ENCODE measurements at places on chromosomes 1 and 21.

DNA sequence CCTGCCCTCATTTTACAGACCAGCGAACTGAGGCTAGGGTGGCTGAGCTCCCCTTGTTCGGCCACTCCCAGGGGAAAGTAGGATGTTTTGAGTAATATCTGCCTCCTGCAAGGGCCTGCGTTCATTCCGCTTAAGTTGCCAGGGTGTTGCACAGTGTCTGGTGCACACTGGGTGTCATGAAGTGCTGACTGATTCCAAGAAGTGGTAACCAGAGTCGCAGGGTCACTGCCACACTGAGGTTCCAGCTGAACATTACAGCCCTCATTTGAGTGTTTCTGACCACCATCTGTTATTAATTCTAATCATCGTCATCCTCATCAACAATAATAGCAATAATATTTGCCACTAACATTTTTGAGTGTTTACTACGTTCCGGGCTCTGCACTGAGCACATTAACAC lies 250.6 kb downstream of the KAZN start:
- no peak for DNase-seq

- no peak for DNase-seq
Measured at GRCh38 chr1:208644401-208645160, 400.4 kb upstream of the PLXNA2 start.

GRCh38 chr1:3497521-3497920 lies 43.1 kb downstream of the ARHGEF16 start:
- no peak for DNase-seq

- no peak for DNase-seq
Measured at GRCh38 chr1:117389284-117389683, 22.0 kb downstream of the MAN1A2 start.

DNA sequence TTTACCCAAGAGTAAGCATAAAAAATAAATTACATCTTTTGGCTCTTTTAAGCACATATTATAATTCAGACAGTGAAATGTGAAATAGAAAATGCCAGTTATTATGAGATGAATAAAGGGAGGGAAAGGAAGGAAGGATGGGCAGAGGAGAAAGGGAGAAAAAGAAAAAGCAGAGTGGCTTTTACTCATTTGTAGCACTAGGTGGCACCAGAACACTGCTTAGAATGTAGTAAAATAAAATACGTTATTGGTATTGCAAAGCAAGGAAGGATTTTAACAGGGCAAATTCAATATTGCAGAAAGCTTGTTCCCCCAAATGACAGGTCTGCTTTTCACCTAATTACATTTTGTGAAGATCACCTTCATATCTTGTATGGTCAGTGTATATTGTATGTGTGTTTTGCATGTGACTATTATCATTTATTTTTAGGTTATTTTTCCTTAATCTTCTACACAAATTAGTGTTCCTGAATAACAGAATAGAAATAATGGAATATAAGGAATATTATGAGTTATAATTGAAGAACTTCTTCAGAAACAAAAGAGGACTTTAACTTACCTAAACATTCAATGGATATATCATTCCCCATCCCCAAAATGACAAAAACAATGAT lies 9.1 kb upstream of the PCNX2 start:
- peak; percentile 48 for DNase-seq

DNA sequence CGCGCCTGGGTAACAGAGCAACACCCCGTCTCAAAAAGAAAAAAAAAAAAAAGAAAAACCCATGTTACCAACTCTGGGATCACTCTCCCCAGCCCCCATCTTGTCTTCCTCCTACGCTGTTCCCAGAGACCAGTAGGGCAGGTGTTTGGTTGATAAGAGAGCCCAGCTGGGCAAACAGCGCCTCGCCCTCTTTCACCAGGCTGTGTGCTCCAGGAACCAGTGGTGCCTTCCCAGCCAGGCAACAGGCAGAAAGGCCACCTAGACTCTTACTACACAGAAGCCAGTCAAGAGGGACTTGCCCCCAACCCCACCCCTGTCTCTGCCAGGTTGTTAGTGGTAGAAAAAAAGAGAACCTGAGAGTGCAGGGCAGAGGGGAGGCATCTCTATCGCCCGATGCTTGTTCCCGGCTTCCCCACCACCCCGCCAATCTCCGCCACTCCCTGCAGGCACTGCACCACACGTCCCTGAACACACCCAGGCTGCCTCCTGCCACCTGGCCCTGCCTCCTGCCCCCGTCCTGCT lies 14.0 kb upstream of the CTRC start:
- no peak for DNase-seq

GRCh38 chr1:67861856-67862516 lies 28.7 kb upstream of the GNG12 start:
- peak; percentile 16 for DNase-seq

- no peak for DNase-seq
Measured at GRCh38 chr1:89563957-89564604, 39.5 kb downstream of the LRRC8B start.

GRCh38 chr1:25774921-25775771 lies 24.8 kb upstream of the SELENON start:
- DNase-seq = no peak

GRCh38 chr21:32184485-32184884 lies 94.4 kb downstream of the MIS18A start:
- DNase-seq = no peak

- DNase-seq = peak; percentile 9
Measured at GRCh38 chr1:88773540-88774150, 89.6 kb downstream of the PKN2 start.

DNA sequence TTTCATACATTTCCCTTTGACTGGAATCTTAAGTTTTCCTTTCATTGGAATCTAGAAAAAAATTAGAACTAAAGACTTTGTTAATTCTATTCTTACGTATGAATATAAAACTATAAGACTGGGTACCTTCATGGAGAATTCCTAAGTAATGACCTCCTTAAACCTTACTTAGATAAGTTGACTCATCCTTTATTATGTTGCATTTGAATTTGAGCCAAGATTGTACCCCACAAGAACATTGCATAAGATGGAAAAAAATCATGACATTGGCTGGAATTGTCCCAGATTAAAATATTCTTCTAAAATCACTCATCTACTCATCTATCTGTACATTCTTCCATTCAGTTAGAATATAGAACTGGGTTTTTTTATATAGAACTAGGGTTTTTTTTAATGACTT lies 137.4 kb downstream of the C1orf21 start:
- no peak for DNase-seq

- DNase-seq = no peak
Measured at GRCh38 chr21:42584296-42584641, 69.2 kb upstream of the PDE9A start.

GRCh38 chr1:16430606-16431005 lies 6.6 kb downstream of the SPATA21 start:
- no peak for DNase-seq

- DNase-seq = no peak
Measured at GRCh38 chr1:160293020-160293968, 8.4 kb upstream of the PEX19 start.

DNA sequence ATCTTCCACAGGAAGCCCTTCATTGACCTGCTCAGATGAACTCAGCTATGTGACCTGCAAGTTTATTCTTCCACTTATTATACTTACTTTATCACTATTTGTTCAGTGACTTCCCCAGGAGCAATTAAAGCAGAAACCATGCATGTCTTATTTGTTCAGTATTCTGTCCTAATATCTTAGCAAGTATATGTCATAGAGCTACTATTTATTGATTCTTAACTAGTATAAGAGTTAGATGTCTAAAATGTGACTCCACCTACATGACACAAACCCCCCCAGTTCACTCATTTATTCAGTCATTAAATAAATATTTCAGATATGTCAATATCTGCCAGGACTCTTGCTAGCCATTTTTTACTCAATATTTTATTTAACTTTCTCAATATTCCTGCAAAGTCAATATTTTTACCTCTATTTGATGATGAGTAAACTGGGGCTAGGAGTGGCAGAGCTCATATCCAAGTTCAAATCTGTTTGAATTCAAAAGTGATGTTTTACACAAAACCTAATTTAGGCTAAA lies 469.0 kb upstream of the USP24 start:
- DNase-seq = no peak

DNA sequence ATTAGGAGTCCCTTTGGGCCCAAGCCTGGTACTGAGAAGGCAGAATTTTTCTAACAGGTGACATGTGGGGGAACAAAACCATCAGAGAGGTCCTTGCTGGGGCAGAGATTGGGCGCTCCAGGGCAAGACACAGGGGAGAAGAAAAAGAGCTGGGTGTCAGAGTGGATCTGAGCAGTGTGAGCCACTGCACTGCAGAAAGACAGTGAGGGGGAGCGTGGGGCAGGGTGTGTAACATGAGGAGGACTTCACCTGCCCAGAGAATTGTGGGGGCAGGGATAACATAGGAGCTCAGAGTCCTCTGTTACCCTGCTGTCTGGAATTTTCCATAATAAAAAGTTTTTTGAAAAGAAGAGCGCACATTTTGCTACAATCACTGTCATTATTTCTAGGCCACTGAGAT lies 25.5 kb upstream of the CSF3R start:
- DNase-seq = no peak

GRCh38 chr1:197198911-197199310 lies 52.4 kb upstream of the ASPM start:
- no peak for DNase-seq

- DNase-seq = no peak
Measured at GRCh38 chr1:237975903-237976302, 85.2 kb upstream of the ZP4 start.

DNA sequence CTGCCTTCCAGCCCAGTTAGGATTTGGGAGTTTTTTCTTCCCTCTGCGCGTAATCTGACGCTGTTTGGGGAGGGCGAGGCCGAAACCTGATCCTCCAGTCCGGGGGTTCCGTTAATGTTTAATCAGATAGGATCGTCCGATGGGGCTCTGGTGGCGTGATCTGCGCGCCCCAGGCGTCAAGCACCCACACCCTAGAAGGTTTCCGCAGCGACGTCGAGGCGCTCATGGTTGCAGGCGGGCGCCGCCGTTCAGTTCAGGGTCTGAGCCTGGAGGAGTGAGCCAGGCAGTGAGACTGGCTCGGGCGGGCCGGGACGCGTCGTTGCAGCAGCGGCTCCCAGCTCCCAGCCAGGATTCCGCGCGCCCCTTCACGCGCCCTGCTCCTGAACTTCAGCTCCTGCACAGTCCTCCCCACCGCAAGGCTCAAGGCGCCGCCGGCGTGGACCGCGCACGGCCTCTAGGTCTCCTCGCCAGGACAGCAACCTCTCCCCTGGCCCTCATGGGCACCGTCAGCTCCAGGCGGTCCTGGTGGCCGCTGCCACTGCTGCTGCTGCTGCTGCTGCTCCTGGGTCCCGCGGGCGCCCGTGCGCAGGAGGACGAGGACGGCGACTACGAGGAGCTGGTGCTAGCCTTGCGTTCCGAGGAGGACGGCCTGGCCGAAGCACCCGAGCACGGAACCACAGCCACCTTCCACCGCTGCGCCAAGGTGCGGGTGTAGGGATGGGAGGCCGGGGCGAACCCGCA lies at the start of gene PCSK9:
Gene PCSK9 (plus strand): TSS at position 207 of the 741 bp plus-strand sequence. CDS start 290 bp downstream, at position 497.
- no peak for DNase-seq

DNA sequence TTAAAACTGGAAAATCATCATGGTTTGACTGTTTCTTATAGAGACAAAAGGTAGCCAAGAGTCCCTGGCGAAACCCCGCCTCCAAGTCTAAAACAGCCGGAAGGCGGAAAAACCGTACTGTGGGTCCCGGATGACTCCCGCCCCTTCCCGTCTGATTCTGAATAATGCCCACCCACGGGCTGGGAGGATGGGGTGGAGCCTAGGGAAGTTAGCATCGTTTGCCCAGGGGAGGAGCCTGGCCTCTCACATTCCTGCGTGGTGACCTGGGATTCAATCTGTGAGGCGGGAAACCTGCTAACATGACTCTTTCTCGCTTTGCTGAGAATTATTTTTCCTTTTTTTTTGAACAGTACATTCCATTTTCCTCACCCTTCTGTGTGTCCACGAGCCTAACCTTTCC lies 124.9 kb downstream of the KCNK1 start:
- no peak for DNase-seq

GRCh38 chr1:64750875-64751274 lies 6.0 kb downstream of the RAVER2 start:
- no peak for DNase-seq

DNA sequence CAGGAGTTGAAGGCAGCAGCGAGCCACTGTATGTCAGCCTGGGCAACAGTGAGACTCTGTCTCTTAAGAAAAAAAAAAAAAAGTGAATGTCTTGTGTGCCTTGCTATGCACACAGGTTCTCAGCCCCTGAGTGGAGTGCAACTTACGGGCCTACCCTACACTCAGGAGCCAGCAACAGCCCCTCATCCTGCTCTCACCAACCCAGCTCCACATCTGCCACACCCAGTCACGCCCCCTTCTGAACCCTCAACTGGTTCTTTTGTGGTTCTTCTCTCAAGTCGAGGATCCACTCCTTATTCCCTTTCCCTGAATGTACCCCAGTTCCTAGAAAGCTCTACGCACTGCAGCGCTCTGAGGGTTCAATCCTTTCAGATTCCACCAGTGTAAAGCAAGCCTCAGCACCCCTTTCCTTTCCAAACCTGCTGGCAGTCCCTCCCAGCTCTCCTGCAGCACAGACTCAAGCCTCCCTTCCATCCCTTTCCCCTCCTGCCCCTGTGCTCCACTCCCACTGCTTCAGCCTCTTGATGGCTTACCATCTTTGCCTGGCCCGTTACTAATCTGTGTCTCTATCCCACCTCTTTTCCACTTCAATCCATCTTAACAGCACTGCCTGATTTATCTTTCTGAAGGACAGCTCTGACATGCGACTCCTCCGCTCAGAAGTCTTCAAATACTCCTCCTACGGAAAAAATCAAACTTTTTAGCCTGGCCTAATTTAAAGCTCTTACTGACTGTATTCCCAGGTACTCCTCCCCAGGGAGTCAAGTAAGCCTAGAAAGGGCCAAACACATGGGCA lies 38.1 kb downstream of the GNB1 start:
- no peak for DNase-seq

DNA sequence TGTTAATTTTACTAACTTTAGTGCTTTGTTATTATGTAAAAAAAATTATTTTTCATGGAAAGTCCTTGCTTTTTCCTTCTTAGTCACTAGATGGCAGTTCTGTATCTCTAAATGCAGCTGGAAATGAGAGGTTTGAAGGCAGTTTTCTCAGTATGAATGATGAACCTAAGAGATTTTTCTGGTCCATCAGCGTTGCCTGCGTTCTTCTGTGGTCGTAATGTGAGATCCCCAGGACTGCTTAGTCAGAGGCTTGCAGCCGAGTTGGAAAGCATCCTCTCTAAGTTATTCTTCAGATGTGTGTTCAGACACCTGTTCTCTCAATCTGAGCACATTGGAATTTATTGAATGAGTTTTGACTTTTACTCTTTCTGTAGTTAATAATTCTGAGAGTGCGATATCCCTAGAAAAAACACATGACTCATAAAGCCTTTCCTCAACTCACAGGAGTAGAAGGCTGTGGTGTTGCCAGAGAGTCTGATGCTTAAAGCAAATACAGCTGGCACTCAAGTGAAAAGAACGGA lies 99.3 kb downstream of the FMN2 start:
- DNase-seq = peak; percentile 87

- no peak for DNase-seq
Measured at GRCh38 chr1:77514921-77515776, 167.3 kb downstream of the ZZZ3 start.

GRCh38 chr1:116574581-116575291 lies 3.9 kb upstream of the CD58 start:
- peak; percentile 54 for DNase-seq

GRCh38 chr21:22710721-22711120 lies 1712.5 kb downstream of the NCAM2 start:
- DNase-seq = no peak

GRCh38 chr1:26335774-26336476 lies 18.0 kb downstream of the CRYBG2 start:
- DNase-seq = no peak

Data from NCI-H460 (cell line).